ENCODE measurements at places on chromosomes 6 and 20.
A peak's percentile ranks its signal among the peaks of the same experiment; 100 is the strongest.

DNA sequence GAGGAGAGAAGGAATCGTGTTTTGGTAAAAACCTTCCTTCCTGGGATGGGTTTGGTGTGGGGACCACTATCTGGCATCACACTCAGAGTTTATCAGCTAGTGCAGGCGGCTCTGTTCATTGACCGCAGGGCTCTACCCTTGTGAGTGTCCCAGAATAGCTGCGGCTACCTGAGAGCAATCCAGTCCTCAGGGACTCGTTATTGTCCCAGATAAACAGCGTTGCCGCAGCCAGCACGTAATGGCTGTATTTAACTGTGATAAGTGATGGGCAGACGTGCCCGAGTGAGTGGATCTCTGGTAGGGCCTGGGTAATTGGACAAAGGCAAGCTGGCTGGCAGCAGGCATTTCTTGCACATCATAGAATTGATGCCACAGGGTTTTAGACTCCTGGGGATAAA lies 163.3 kb downstream of the SOBP start:
- no peak for DNase-seq

DNA sequence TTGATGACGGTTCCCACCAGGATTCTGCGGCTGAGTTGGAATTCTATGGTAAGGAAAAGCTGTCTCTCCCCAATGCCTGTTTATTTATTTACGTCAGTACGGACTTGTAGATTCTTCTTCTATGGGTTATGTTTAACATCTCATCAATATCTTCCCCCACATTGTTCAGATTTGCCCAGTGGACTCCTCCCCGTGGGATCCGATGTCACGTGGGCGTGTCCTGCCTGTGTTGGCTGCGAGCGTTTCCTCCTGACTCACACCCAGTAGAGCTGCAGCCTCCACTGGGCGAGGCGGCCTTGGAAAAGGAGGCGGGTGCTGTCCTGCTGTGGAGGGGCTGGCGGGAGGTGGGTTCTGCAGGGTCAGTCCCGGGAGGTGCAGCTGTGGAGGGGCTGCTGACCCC lies 46.8 kb upstream of the SLCO4A1 start:
- peak; percentile 62 for DNase-seq

GRCh38 chr20:63617092-63617875 lies 9.6 kb downstream of the GMEB2 start:
- DNase-seq: no peak

- DNase-seq: no peak
These were observed 63.7 kb downstream of the EFCAB8 start for GRCh38 chr20:32922466-32922865.

DNA sequence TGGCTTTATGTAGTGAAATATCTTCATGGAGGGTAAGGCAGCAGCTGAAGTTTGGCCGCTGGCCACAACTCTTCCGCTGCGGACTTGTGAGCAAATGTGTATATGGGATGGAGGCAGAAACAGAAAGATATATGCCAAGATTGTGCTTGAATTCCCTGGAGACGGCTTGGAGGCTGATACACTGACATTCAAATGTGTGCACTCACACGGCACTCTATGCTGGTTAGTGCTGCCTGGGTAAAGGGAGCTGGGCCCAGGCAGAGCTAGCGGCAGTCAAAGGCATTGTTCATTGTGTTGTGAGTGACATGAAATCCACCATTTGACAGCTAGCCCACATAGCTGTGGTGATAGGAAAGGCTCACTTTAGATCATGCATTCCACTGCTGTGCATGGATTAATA lies 202.7 kb downstream of the CLIC5 start:
- no peak for DNase-seq

DNA sequence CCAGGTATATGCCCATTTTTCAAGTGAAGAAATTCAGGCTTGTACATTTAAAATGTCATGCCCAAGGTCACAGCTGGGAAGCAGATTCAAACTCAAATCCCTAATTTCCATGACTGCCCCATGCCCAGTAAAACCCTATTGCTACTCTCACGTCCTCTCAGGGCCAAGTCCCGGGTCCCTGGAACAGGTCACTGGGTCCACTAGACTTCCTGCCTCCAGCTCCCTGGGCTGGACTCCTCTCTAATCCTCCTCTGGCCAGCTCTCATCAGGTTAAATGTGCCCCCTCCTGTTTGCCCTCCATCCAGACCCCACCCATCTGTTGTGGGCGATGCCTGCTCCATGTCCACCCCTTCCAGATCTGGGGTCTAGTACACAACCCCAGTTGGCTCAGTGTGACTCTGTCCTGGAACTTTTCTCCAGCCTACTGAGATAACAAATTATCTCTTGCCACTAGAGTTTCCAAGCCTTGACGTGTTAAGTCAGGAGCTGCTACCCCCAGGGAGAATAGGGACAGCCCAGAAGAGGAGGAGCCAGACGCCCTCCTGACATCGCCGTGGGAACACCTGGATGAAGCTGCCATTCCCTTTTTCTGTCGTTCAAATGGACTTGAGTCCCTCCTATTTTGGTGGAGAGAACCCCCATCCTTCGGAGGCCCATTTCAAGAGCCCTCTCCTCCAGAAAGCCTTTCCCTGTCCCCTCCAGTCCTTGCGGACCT lies 3.7 kb upstream of the SPDEF start:
- no peak for DNase-seq

DNA sequence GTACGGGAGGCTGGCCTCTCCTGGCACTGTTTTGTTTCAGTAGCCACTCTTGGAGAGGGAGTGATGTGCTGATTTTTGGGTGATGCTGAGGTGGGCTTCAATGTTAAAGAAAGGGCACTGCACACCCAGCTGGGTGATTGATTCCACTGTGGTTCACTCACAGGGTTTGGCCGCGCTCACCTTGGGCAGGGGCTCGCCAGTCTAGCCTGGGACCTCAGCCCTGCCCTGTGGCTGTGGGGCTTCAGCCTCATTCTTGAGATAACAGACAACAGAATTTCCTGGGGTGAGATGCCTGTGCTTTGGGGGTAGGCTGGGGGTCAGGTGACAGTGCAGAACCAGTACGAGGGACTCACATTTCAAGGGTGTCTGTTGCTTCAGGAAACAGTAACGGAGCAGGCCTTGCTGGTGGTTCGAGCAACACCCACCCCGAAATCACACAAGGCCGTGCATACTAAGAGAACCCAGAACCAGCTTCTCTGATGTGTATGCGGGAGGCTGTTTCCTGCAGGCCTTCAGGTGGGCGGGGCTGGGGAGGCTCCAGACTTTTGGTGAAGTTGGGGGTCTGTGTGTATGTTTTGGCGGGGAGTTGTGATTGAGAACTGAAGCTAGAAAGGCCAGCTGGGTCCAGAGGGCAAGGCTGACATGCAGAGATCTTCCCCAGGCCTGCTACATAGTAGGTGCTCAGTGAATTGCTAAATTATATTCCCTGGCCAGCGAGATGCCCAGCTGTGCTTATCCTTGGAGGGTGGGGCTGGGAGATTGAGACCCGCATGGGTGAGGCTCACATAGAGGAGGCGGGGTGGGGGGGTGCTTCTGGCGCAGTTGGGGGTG lies 154.2 kb upstream of the RNF24 start:
- no peak for DNase-seq

GRCh38 chr20:48819821-48820648 lies 7.8 kb downstream of the PREX1 start:
- DNase-seq: no peak

DNA sequence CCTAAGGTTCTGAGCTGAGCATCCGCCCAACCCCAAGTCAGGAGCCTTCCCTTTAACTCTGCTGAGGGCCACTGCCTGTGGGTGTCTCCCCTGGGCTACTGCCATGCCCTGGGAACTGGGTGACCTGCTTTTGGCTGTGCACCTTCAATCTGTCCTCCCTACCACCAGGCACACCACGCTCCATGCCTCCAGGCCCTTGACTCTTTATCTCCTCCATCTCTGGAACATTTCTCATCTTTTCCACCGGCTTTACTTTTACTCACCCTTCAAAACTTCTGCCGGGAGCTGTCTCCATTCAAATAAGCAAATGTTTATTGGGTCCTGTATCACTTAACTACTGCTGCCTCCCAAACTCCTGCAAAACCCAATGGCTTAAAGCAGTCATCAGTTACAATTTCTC lies 83.3 kb upstream of the NHSL1 start:
- DNase-seq: no peak

DNA sequence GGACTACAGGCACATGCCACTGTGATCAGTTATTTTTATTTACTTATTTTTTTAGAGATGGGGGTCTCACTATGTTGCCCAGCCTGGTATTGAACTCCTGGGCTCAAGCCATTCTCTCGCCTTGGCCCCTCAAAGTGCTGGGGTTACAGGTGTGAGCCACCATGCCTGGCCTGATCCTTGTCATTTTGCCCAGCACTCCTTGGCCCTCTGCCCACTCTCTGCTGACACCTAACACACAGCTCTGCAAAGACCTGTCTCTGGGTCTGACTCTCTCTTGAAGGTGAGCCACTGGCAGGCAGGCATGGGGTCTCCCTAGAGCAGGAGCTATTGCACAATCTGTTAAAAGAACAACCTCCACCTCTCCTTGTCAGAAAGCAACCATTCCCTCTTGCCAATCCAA lies 155.6 kb downstream of the ZFP64 start:
- DNase-seq: no peak

DNA sequence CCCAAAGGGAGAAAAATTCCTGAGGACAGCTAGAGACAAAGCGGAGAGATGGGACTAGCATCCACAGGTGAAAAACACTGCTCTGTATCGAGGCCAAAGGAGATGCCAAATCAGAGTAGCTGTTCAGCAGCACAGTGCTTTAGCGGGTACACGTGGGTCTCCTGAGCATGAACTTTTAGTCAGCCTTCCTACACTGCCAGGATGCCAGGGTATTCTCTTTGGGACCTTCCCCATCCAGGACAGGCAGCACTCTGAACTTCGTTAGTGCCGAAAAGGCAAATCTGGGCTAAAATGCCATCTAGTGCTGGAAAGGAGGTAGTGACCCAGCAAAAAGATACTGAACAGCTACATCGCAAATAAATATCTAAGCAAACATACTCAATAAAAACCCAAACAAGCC lies 64.9 kb downstream of the C6orf58 start:
- DNase-seq: peak; percentile 24

DNA sequence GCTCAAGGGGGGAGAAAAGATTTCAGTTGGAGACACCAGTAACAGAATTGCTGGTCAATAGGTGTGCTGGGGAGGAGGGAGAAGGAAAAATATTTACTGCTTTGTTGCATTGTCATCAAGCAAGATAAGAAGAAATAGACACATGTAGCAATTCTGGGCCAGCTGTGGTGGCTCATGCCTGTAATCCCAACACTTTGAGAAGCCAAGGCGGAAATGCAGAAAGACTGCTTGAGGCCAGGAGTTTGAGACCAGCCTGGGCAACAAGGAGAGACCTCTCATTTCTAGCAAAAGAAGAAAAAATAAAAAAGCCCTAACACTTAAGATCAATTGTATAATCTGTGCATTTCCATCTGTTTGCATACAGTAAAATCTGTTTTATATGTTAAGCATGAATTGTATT lies 126.6 kb downstream of the ZFP64 start:
- no peak for DNase-seq

DNA sequence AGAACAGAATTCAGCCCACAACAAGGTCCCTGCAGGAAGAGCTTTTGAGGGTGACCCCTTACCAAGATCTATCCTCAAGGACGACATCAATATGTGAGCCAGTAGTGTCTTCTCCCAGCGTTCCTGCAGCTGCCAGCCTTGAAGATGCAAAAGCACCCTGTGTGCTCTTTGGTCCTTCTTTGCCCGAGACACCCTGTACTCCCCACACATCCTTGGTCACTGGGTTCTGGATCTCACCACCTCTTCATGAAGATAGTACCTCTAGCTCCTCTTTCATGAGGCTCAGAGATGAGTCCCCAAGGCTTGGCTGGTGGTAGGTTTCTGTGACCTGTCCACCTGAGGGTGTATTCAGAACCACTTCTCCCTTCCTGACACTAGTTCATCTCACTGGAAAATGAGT lies 259.6 kb upstream of the FOXQ1 start:
- no peak for DNase-seq

DNA sequence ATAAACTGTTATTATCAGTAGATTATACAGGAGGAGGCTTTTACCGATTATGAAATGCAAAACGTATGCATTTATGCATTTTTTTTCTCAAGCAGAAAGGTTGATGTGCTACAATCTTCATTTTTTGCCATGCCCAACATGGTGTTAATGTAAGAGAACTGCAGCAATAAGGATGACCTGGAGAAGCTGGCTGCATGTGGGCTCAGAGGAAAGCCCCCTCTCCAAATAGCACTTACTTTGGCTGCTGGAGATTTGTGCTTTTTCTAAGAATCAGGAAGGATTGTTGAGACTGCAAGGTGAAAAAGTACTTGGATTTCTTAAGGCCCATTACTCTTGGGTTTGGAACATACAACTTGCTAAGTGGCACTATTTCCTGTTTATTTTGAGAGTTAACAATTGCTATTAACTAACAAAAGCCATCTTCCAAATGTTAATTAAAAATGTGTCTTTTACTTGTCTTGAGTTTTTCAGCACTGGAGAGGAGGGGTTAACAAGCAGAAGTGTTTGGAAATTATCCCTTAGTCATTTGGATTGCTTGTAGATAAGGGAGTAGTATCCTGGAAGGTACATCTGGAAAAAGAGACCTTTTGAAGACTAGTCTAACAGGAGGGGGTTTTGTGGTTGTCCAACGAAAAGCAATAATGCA lies 5.6 kb downstream of the SOX4 start:
- no peak for DNase-seq

GRCh38 chr6:138465007-138465645 lies 34.2 kb downstream of the NHSL1 start:
- peak; percentile 70 for DNase-seq

DNA sequence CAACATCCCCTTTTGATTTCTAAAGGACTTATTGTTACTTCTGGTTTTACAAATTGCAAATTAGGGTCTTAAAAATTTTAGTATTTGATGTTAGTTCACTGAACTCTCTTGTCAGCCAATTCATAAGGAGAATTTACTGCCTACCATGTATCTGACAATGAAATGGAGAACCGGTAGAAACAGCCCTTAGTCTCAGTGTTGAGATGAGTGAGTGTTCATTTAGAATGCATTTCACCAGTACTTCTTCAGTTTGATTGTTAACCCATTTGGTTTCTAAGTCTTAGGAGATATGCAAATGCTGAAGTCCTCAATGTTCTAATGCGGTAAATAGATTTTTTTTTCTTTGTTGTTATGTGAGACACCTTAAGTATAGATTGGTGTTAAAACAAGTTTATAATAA lies 616.3 kb upstream of the FLRT3 start:
- DNase-seq: no peak

DNA sequence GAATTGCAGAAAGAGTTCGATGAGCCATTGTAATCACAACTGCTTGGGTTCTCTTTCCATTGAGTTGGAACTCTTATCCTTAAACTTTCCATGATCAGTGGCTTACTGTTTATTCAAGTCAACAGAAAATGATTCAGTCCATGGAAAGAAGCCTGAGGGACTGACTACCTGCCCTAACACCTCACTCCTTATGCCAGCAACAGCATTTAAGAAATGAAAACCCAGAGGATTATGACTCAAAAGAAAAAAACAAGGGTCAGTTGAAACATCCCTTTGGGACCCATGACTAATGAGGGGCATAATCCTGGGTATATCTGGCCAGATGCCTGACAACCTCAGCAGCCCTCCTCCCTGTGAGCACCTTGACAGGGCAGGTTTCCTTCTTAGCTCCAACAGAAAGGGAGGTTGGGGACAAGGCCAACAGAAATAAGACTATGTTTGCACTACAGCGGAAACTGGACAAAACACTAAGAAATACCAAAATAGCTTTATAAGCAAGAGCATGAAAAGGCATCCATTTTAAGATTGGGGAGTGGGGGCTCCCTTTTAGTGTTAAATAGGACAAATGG lies 106.7 kb downstream of the MAP3K5 start:
- DNase-seq: peak; percentile 26

All from HCT116 (cell line).